Osteoblast (primary cell): ENCODE measurements at places on chromosomes 4 and X. TPM values are rescaled to one million over a fixed set of nuclear protein-coding genes. Genes with fewer than 3 reads are reported as not detected.

DNA sequence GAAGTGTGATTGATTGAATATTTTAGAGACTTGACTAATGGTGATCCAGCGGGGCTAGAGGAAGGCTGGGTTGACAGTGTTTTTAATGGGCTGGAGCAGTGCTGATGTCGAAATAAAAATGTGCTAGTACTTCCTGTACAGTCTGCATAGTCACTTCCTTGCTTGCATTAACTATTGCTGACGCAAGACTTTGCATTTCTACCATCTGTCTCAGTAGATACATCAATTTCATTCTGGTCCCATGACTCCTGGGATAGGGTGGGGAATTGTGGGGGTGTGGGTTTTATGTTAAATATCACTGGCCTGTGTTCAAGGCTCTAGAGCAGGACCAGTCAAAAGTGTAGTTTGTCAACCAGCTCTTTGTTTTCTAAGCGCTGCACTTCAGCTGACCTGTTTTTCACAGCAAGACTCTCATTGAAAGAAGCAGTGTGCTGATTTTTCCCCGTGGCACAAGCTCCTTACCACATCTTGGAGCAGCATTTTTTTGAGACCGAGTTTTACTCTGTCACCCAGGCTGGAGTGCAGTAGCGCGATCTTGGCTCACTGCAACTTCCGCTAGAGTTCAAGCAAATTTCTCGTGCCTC lies 35.2 kb upstream of the PHEX start:
- H3K27me3 ChIP-seq = no peaks in the 10 kb centered on the region
- peak; percentile 30 for DNase-seq
- peaks cover 13% of the 10 kb centered on the region for H3K36me3 ChIP-seq
- H3K4me3 ChIP-seq = no peak overlapping the region
- H3K27ac ChIP-seq = peak overlapping the region; percentile 39
- H3K4me1 ChIP-seq = no peaks in the 10 kb centered on the region

DNA sequence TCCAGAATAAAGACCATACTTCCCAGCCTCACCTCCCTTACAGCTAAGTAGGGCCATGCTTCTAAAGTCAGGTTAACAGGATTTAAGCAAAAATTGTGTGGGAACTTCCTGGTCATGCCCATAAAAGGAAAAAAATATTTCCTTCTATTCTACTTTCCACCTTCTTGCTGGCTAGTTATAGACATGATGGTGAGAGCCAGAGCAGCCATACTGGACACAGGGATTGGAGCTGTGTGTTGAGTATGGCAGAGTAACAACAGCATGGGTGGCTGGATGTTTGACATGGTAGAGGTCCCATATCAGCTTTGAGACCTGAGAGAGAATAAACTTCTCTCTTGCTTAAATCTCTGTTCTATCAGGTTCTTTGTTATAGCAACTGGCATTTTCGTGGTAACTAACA lies 15.1 kb upstream of the CBR4 start:
- H3K4me1 ChIP-seq = peaks cover 14% of the 10 kb centered on the region
- H3K27me3 ChIP-seq = no peaks in the 10 kb centered on the region
- H3K27ac ChIP-seq = no peak overlapping the region
- no peaks in the 10 kb centered on the region for H3K36me3 ChIP-seq
- H3K4me3 ChIP-seq = no peak overlapping the region

- peaks cover 25% of the 10 kb centered on the region for H3K4me1 ChIP-seq
- no peak overlapping the region for H3K4me3 ChIP-seq
- peaks cover 7% of the 10 kb centered on the region for H3K36me3 ChIP-seq
- DNase-seq = no peak
These were observed 163.4 kb downstream of the PTTG2 start for GRCh38 chr4:38123555-38123954.

Gene MAGEA2B
- not detected in 2 replicates for total RNA-seq

DNA sequence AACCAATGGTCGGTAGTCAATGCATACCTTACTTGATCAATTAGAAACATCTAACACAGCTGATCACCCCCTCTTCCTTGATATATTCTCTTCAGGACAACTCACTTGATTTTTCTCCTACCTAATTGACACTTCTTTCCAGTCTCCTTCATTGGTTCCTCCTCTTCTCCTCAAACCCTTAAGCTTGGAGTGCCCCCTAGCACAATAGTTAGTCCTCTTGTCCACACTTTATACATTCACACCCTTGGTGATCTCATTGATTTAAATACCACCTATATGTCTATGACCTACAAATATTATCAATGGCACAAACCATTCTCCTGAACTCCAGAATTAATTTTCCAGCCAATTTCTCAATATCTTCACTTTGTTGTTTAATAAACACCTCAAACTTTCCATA lies 724.0 kb downstream of the ADGRL3 start:
- no peak overlapping the region for H3K4me3 ChIP-seq
- no peaks in the 10 kb centered on the region for H3K4me1 ChIP-seq
- H3K36me3 ChIP-seq = no peaks in the 10 kb centered on the region
- H3K27me3 ChIP-seq = no peaks in the 10 kb centered on the region
- no peak overlapping the region for H3K27ac ChIP-seq

- no peaks in the 10 kb centered on the region for H3K36me3 ChIP-seq
- no peak overlapping the region for H3K27ac ChIP-seq
- no peak for DNase-seq
- H3K4me1 ChIP-seq = no peaks in the 10 kb centered on the region
- H3K27me3 ChIP-seq = no peaks in the 10 kb centered on the region
- no peak overlapping the region for H3K4me3 ChIP-seq
These were observed 231.7 kb downstream of the HS3ST1 start for GRCh38 chr4:11196927-11197522.

DNA sequence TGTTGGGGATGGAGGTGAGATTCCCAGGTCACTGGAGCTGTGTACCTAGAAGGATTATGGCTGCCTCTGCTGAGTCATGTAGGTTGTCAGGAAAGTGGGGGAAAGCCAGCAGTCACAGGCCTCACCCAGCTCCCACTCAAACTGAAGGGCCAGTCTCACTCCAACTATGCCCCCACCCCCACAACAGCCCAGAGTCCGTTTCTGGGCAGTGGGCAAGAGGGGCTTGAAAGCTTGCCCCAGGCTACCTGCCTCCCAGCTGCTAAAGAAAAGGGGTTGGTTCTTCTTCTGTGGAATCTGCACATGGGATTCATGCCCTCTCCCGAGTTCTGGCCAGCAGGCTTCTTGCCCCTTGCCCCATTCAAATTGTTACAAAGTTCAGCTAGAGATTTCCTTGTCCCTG lies 116.0 kb upstream of the PGRMC2 start:
- no peak overlapping the region for H3K4me3 ChIP-seq
- no peak for DNase-seq
- no peaks in the 10 kb centered on the region for H3K27me3 ChIP-seq
- H3K36me3 ChIP-seq = no peaks in the 10 kb centered on the region
- no peaks in the 10 kb centered on the region for H3K4me1 ChIP-seq
- no peak overlapping the region for H3K27ac ChIP-seq

DNA sequence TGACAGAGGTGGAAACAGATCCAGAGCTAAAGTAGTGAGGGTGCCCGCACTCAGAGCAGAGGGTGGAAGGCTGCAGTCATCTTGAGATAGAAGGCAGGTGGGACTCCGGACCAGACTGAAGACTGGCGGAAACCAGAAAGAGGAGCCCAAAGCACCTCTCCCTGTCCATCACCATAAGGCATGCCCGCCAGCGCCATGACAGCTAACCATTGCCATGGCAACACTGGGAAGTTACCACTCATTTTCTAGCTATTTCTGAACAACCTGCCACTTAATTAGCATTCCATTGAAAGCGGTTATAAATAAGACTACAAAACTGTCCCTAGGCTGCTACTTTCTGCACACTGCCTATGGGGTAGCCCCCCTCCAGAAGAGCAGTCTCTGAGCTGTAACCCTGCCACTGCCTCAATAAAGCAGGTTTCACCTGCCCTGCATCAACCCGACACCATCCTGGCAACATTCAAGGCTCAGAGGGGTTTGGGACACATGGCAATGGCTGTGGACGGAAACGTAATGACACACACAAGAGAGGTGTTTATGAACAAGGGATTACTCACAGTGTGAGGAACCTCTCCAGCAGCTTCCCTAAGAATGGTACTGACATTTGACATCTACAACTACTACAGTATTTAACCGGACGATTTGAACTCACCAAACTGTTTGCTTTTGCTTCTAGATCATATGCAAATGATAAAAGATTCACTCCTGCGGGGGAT lies 27.8 kb upstream of the FGFBP2 start:
- H3K36me3 ChIP-seq = no peaks in the 10 kb centered on the region
- DNase-seq = no peak
- peaks cover 30% of the 10 kb centered on the region for H3K27me3 ChIP-seq
